A549 treated with ZK216348 at 1 μM for 4 hours (cell line): ENCODE measurements at places on chromosomes 3 and 15. TPM values are rescaled to one million over a fixed set of nuclear protein-coding genes. Genes with fewer than 3 reads are reported as not detected.

The CLK3 gene
- 35.2 to 40.6 TPM (median 36.7 TPM) in 5 replicates for total RNA-seq

The KLF15 gene
- 0.11 to 0.30 TPM (median 0.13 TPM) in 5 replicates for total RNA-seq

The EOMES gene
- 0.59 to 1.0 TPM (median 0.87 TPM) in 5 replicates for total RNA-seq

The SLC27A2 gene
- total RNA-seq = 32.0 to 42.0 TPM (median 33.3 TPM) in 5 replicates

The P2RY12 gene
- total RNA-seq = not detected in 5 replicates
